ENCODE measurements at places on chromosomes 11 and 22.

- DNase-seq = peak; percentile 98
Observed at GRCh38 chr11:62665075-62665598, at the start of the genes C11orf98 and CSKMT. TSS of gene C11orf98 (minus strand) at chr11:62665210. CDS start at chr11:62665169, 41 bp downstream. TSS of gene CSKMT (plus strand) at chr11:62665312. CDS start at chr11:62665880, 568 bp downstream.

DNA sequence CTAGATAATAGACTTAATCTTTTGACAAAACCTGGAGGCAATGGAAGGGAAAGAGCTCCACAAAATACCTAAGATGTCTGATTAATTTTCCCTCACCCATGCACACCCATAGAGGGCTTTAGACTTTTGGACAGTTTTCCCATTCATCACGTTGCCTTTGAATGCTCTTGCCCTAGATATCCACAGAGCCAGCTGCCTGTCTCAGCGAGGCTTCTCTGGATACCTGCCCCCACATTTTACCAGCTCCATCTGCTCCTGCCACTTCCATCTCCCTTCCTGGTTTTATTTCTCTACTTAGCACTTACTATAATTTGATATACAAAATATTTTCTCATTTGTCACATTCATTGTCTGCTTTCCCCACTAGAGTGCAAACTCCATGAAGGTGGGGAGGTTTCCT lies 136.8 kb downstream of the FDX1 start:
- DNase-seq = no peak

- no peak for DNase-seq
Observed at GRCh38 chr11:32307913-32308312, 127.4 kb downstream of the WT1 start.

DNA sequence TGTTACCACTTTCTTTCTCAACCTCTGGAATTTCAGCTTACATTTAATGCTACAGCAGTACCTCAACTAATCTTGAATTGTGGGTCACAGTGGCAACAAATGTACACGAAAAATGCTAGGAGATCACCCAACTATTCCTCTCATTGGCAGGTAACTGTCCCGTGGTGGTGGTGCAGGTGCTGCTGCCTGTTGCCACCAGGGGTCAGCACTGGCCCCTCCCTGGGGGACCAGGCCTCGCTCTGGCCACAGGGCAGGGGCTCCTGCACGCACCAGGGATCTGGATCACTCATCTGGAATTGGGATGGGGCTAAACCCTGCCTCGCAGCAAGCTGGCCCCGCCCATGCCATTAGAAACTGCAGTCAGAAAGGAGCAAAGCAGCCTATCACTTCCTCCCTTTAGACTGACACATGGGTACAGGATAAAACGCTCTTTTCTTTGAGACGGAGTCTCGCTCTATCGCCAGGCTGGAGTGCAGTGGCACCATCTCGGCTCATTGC lies 6.9 kb upstream of the POLDIP3 start:
- peak; percentile 89 for DNase-seq

DNA sequence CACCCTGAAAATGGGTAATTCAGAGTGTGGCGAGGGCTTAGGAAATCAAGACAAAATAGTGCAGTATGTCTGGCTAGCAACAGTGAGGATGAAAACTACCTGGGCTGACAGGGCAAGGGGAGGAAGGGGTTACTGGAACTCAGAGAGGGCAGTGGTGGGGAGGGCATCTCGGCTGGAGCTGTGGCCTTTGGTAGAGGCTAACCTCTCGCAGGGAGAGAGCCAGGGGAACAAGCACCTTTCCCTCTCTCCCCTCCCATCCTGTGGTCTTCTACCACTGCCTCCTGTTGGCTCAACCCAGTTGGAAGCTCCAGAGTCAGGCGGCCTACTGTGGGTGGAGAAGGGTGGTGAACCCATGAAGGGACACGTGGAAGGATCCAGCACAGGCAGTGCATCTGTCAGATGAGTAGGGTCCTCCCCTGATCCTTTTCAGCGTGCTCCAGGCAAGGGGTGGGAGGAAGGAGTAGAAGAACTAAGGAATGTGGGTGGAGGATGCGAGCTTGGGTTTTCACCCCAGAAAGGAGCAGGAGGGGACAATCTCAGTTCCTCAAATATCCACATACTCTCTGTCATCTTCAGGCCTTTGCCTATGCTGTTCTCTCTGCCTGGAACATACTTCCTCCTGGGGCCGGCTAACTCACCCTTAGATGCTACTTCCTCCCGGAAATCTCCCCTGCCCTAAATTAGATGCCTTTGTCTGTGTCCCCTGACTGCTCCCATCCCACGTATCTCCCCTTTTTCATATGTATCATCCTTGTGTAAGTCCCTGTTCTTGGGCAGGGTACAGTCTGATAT lies 6.2 kb upstream of the KCNE3 start:
- peak; percentile 31 for DNase-seq

- no peak for DNase-seq
Observed at GRCh38 chr11:47589977-47590861, 3.7 kb downstream of the FAM180B start.

Measured in ecto neural progenitor cell (in vitro differentiated cells).